Hematopoietic multipotent progenitor cell (in vitro differentiated cells): ENCODE measurements at places on chromosomes 11 and 22.

DNA sequence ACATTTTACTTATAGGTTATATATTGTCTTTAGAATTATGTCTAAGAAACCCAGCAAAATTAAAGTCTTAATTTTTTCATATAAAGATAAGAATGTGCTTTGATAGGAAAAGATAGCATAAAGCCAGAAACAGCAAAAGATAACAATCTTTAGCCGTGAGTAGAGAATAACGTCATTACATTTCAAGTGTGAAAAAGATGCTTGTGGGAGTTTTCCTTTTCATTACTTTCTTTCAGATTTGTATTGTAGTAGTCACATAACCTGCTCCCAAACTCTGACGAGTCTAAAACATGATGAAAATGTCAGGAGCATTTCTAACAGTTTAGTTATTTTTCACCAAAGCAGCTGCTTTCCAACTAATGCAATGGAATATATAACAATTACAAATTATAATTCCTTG, 31.3 kb downstream of the ARFGAP3 start:
- DNase-seq = no peak

DNA sequence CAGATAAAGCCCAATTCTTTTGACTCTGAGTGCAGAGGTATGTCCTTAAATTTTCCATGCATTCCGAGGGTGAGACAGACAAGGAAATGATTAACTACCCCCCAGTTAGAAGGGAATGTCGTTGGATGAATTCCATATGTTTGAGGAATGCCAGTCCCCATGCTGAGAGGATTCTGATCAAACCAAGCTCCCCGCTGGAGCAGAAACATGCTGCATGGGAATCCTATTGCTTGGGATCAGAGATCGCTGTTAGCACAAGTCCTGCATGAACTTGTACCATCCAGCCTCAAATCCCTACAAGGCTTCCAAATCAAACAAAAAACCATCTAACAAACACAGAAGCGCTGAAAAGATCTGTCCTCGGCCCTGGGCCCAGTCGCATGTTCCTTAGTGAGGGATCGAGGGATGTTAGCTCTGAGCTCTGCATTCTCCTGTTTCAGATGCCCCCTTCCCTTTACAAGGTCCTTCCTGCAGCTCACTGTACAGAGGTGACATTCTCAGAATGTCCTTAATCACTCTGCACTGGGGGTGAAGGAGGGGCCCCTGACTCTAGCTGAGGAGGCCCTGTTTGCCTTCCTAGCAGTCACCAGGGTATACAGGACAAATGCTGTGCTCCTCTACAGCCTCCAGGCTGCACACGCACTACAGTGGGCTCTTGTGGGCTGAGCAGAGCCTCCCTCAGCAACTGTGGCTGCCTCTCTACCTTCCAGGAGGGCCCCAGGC, 353.4 kb downstream of the TENM4 start:
- DNase-seq = no peak

GRCh38 chr11:100761841-100762240, 74.8 kb downstream of the ARHGAP42 start:
- no peak for DNase-seq

DNA sequence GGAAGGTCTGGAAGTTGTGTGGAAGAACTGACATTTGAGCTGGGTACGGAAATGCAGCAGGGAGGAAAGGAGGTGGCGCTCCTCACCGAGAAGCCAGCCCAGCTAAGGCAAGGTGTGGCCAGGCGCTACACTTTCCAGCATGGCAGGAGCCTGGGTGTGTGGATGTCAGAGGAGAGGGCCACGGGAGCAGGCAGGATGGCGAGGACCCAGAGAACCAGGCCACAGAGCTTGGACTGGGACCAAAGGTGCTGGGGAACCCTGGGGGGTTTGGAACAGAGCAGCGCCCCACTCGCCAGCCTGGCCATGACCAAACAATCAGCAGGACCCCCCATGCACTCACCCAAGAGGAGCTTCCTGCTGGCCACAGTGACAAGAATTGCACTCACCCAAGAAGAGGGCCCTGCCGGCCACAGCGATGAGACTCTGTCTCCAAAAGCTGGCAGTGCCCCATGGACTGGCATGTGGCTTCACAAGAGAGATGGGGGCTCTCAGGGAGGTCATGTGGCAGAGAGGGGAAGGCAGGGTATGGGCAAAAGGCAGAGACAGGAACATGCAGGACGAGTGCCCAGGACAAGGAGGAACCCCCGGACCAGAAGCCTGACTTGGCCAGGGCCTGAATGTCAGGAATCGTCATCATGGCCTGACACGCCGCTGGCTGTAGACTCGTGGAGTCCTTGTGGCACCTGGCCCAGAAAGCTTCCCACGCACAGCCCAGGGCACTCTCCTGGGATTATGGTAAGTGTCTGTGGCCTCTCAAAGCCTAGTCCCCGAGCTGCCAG, 45.4 kb downstream of the IGF2 start:
- DNase-seq = no peak

DNA sequence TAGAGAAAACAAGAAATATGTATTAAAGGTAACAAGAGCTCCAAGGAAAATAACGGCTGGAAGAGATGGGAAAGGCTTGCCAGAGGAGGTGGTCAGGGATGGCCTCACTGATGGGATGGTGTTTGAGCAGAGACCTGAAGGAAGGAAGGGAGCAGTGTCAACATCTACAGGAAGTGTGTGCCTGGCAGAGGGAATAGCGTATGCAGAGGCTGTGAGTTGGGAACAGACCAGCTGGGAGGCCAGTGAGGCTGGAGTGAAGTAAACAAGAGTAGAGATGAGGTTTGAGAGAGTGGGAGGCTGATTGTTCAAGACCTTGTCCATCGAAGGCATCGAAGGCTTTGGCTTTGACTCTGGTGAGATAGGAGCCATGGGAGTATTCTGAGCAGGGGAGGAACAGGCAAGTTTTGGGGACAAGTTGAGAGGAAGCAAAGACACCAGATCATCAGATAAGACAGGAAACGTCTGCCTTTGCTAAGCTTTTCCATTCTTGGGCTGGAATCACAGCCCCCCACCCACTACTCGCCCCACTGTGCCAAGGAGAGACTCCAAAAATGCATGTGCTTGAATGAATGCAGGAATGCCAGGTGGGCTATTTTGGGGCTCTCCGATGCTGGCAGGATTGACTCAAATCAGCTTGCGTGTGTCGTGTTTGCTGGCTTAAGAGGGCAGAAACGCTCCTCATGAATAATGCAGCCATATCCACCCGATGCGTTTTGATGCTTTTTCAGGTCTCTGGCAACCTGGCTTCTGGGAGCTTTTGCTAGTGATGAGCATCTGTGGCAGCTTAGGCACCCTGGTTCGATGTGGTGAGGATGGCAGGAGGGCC, 7.2 kb downstream of the SGSM1 start:
- no peak for DNase-seq

DNA sequence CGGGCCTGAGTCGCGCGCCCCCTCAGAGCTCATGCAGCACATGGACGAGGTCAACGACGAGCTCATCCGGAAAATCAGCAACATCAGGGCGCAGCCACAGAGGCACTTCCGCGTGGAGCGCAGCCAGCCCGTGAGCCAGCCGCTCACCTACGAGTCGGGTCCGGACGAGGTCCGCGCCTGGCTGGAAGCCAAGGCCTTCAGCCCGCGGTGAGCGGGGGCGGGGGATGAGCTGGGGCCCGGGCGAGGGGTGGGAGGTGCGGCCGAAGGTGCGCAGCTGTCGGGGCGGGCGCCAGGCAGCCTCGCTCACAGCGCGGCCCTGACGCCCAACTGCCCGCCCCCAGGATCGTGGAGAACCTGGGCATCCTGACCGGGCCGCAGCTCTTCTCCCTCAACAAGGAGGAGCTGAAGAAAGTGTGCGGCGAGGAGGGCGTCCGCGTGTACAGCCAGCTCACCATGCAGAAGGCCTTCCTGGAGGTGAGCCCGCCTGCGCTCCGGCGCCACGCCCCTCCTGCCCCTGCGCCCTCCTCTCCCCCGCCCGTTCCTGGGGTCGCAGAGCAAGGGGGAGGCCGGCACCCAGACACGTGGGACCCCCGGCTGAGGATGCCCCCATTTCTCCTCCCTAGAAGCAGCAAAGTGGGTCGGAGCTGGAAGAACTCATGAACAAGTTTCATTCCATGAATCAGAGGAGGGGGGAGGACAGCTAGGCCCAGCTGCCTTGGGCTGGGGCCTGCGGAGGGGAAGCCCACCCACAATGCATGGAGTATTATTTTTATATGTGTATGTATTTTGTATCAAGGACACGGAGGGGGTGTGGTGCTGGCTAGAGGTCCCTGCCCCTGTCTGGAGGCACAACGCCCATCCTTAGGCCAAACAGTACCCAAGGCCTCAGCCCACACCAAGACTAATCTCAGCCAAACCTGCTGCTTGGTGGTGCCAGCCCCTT, 20.5 kb downstream of the EPS8L2 start:
- no peak for DNase-seq

DNA sequence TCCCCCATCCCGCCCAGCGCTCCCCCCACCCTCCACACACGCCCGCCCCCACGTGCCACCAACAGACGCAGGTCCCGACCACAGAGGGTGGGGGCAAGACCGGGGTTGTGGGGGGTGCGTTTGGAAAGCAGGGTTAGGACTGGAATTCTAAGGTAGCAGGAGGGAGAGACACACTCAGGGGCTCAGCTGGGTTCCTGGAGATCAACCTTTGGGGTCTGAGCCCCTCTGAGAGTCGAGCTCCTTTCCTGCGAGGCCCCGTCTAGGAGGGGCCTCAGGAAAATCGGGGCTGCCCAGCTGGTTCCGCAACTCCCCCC, 429 bp downstream of the PGGHG start:
- DNase-seq = no peak

- DNase-seq = no peak
Observed at GRCh38 chr22:36208162-36208765, 6.7 kb upstream of the APOL4 start.

DNA sequence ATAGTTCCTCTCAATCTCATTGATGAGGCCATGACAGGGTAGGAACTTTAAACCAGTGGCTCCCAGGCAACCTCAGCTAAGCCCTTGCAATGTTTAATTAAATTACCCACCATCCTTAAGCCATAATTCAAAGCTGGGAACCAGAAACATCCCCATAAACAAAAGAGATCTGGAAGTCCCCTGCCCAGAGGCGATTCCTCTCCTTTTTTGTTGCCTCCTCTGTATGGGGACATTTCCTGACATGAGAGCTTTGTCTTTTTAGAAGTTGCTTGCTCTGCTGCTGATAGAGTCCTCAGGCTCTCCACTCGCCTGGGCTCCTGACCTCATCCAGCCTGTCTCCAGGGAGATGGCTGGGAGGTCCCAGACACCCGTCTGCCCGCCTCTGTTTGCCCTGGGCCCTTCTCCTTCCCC, 3.2 kb downstream of the DTX4 start:
- DNase-seq = no peak

DNA sequence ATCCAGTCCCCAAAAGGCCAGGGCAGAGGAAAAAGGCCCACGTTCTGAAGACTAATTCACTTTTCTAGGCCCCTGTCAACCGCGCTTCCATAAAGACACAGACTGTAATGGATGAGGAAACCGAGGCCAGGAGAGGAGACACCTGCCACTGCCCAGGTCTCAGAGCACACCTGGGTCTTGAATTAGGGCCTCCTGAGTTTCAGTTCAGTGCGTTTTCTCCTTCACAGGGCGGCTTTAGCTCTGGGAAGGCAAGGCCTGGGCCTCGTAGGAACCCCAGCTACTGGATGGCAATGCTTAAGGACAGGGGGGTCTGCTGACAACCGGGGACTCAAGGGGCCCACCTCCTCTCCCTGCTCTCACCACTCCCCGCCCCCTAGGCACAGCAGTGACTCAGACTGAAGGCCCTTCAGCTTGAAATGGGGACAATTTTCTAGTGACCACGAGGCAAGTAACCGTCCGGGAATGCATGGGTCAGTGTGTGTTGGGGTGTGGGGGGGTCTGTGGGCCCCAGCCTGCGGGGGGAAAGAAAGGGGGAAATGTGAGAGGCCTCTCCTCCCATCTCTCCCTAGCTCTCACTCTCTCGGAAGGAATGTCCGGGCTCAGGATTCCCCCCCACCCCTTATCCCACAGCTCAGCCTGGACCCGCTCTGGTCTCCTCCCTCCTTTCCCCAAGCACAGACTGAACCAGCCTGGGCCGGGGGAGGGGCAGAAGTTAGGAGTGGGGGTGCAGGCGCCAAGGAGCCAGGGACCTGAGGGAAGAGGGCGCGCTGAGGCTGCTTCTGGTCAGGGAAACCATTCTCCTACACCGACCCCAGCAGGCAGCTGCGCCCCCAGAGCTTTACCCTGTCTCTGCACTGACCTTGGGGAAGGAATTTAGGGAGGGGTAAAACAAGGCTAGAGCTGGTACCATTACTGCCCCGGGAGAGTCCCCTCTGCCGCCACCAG, 17.2 kb downstream of the CREB3L1 start:
- DNase-seq = no peak

- no peak for DNase-seq
Observed at GRCh38 chr11:11430431-11430830, 77.4 kb upstream of the CSNK2A3 start.

DNA sequence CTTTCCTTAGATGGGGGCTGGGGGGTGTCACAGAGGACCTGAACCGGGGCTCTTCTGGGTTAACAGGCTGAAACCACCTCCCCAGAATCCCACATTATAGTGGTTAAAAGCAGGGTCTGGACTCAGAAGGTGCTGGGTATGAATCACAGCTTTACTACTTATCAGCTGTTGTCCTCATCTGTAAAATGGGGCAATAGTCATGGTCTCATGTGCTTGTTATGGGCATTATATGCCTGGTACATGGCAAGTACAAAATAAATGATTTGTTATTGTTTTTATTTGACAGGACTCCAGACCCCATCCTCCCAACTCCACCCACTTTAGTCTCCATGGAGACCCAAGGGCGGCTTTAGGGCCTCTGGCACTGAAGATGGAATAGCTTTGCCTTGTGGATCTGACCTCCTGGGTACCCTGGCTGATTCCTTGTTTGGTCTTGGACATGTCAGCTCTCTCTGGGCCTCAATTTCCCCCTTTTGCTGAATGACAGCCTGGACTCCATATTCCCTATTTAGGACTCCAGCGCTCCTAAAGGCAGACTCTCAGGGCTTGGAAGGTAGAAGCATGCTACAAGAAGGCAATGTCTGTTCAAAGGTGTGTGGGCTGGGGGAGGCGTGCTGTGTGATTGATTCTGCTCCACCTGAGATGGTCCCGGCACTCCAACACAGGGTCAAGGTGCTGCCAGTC, 812 bp upstream of the SMTN start:
- DNase-seq = peak; percentile 28

- no peak for DNase-seq
Observed at GRCh38 chr11:34226210-34226609, 120.8 kb downstream of the NAT10 start.

DNA sequence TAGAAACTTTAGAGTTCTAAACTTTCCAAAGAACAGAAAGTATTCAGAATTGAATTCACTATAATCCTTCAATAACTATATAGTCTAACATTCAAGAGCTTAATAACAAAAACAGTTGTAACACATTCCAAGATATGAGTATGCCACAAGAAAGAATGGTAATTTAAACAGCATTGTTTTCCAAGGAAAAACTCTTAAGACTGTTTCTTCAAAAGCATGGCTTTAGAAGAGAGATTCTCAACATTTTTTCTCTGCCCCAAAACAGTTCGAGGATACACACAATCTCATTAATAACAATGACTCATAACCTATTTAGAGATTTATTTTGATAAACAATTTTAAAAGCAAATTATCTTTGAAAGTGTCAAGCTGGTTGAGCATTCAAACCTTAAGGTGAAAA, 16.7 kb upstream of the ARHGAP32 start:
- DNase-seq = no peak
